Gastroesophageal sphincter (tissue), 4 donors: ENCODE measurements at places on chromosomes 5 and 9. TPM values are rescaled to one million over a fixed set of nuclear protein-coding genes. Genes with fewer than 3 reads are reported as not detected.

DNA sequence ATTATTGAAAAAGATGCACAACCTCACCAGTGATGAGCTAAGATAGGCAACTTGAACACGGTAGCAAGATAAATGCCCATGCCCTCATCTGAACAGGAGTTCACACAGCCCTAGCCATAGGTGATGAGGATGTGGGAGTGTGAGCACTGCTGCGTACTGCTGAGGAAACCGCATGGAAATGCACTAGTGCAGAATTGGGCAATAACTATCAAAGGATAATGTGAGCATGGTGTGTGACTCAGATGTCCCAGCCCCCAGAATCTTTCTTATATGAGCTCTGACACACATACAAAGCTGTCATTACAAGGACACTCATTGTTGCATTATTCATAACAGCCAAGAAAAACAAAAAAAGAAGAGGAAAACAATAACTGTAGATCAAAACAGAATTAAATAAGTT is 521.2 kb downstream of the IRX1 start:
- no peak for ATAC-seq

DNA sequence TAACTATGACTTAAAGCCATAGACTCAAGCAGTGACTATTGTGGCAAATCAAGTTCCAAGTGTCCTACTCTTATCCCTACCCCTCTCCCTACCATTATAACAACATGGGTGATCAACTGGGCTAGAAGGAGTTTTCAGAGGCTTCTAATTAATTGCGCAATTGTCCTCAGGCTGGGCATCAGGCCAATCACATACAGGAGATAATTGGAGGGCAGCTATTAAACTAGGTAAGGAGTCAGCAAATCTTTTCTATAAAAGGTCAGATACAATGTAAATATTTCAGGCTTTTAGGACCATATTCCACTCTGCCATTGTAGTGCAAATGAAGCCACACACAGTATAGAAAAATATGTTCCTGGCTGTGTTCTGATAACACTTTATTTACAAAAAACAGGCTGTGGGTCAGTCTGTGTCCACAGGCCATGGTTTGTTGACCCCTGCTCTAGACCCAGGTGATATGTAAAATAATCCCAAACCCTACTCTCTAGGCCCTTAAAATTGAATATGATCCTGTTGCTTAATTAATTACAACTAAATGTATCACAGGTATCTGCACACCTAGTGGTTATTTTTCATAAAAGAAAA is 141.4 kb upstream of the PIK3R1 start:
- ATAC-seq, result no peak

- no peak for ATAC-seq
Observed at GRCh38 chr5:112907166-112907631, 14.8 kb downstream of the REEP5 start.

- no peak for ATAC-seq
Observed at GRCh38 chr5:81359881-81360280, 34.1 kb downstream of the ACOT12 start.

- no peak for ATAC-seq
Observed at GRCh38 chr5:56647099-56647850, 168.1 kb upstream of the MAP3K1 start.

- peak; percentile 79 for ATAC-seq
Observed at GRCh38 chr9:4084435-4084818, 215.4 kb downstream of the GLIS3 start.

DNA sequence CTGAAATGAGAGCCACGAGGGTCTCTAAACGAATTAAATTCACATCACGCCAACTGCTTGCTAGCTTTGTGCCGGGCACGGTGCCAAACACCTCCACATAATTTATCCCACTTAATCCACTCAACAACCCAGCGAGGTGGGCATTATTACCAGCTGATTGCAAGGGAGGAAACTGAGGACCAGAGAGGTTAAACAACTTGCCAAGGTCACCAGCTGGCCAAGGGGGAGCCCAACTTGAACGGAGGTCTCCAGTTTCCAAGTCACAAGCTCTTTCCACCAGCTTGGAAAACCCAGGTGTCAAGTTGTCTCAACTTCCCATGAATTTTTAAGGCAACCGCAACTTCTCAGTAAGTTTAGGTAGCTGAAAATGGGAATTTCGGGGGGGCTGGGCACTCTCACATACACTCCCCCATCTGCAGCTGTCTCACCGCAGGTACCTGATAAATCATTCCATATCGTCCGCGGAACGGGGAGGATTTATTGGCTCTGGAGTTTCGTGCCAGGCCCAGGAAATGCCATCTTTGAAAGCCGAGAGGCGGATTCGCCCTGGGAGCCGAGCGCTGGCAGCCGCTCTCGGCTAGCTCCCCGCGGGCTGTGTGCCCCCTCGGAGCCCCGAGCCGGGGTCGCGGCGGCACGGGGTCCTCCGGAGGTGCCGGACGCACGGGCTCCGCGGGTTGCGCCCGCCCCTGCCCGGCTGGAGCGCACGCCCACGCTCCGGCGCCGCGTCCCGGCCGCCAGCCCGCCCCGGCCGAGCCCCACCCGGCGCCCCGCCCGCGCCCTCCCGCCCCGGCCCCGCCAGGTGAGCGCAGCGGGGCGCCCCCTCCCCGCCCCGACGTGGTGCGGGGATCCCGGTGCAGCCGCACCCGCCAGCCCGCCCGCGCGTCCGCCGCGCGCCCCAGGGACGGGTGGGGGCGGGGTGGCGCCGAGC is 617 bp downstream of the PTPN3 start:
- no peak for ATAC-seq

DNA sequence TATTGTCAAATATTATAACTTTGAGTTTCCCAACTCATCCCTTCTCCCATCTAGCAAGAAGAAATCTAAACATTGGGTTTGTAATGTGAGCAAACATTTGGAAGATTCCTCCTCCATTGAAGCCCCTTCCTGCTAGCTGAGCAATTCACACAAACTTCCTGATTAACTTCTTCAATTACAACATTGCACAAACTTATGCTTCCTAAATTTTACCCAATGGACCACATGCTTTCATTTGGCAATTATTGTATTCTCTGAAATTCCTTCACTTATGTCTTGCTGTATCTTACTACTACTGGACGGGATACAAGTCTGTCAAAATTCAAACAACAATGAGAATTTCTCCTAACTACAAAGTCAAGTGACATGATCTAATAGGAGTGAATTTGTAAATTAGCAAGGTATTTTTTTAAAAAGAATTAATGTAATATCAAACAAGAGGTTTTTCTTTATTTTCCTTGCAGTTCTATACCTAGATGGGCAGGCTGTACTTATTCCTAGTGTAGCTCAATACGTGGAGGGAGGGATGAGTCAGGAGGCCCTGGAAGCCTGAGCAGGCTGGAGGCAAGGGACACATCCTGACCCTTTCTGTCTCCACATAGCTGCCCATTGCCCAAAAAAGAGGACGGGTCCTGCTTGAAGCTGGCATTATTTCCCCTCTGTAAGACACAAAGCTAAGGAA is 11.8 kb upstream of the IFNW1 start:
- ATAC-seq, result no peak

GRCh38 chr9:124606027-124606426 is 98.8 kb upstream of the NR5A1 start:
- ATAC-seq, result no peak

DNA sequence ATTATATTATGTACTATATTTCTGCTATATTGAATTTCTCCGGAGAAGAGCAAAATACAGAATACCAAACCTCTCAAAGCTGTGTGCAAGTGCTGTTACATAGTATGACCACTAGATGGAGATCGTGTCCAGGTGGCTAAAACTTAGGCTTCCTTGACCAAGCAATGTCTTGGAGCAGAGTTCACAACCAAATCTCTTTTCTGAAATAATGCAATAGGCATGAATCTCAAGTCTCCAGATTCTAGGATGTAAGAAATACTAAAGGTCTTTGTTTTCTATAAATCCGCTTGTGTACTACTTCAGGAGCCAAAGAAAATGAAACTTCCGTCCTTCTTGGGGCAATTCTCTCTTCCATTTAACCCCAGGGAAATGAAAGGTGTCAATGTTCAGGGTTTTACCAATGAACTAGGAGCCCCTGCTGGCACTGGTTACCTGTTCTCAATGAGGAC is 181.5 kb upstream of the RAI14 start:
- ATAC-seq, result peak; percentile 76

DNA sequence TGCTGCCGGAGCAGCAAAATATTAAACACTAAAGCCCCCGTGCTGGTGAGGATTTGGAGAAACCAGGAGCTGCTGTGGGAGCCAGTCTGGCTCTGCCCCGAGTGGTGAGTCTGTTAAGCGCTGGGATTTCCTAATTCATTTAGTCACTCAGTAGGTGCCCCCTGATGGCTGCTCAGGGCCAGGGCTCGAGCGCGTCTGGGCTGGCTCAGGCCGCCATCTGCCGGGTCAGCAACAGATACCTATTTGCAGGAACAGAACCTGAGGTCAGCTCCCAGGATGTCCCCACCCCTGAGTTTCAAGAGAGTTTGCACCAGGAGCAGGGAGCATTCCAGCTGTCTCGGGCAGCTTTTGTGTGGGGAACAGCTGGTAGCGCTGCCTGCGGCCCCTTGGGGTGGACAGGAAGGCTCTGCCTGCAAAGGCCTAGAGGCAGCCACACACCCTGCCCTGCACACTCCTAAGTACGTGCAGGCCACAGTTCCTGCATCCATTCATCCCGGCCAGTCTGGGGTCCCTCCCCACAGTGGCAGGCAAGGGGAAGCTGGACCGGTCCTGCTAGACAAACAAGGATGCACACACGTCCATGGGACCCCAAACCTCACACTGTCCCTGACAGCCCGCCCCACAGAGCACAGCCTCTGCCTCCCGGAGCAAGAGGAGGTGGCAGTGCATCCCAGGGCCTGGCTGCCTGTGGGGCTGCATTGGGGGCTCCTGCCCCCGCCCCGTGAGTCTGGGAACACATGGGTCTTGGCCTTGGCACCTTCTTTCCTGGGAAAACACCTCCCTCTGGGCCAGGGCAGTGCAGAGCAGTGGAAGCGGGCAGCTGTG is 83.7 kb downstream of the ADAMTS2 start:
- no peak for ATAC-seq

GRCh38 chr5:137078171-137078665 is 420.9 kb downstream of the SPOCK1 start:
- no peak for ATAC-seq

GRCh38 chr5:126936775-126937418 is 93.5 kb downstream of the MARCHF3 start:
- ATAC-seq, result no peak

DNA sequence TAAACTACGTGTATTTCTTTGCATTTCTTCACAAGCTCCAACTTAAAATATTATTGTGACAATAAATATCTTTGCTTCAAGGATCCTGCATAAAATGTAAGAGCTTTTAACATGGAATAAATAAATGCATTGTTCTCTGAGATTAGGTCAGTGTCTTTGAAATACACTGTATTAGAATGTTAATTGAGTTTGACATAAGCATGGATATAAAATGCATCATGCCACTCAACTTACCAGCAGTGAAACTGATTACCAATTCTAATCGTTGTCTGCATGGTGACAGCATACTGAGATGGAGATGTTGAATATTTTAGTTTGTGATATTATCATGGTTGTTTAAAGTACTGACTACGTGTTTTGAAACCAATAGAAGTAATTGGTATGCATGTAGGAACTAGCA is 555.3 kb upstream of the ZNF608 start:
- no peak for ATAC-seq

DNA sequence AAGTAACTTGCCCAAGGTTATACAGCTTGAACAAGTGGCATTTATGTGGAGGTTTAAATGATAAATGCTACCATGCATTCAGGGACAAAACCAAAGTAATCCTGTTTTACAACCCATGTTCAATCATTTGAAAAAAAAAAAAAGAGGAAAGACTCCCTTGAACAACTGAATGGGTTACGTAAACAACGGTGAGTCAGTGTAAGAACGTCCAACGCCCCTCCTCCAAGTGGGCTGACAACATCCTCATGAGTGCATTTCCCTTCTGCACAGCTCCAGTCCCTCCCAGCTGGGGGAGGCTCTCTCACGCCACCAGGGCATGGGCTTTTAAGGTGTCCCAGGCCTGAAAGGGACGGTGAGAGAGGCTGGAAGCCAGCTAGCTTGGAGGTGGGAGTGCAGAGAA is 90.0 kb downstream of the PRRT1B start:
- ATAC-seq, result peak; percentile 99

DNA sequence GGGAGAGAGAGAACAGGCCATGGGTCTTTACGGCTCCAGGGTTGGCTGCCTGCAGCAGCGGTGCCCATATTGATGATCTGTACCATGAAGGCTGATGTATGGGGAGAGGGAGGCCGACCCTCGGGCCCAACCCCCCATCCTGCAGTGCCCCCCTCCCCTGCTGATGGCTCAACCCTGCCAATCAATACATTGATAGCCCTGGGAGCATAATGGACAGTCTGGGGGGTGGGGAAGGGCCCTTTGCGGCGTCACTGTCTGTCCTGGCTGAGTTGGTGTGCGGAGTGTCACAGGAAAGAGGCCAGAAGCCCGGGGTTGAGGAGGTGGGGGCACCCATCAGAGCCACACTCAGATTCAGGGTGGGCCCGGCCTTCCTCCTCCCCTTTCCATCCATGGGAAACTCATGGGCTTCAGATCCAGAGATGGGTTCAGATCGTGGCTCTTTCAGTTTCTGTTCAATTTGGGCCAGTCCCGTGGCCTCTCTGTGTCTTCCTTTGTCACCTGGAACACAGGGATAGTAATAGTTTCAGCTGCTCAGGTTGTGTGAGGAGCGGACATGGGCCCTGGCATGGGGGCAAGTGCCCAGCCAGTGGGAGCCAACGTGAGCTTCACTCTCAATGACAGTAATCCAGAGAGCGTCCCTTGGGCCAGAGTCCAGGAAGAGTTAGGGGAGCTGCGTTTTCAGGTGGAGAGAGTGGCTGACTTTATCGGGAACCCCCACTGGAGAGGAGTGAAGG is 9.5 kb downstream of the FGF18 start:
- ATAC-seq, result no peak

DNA sequence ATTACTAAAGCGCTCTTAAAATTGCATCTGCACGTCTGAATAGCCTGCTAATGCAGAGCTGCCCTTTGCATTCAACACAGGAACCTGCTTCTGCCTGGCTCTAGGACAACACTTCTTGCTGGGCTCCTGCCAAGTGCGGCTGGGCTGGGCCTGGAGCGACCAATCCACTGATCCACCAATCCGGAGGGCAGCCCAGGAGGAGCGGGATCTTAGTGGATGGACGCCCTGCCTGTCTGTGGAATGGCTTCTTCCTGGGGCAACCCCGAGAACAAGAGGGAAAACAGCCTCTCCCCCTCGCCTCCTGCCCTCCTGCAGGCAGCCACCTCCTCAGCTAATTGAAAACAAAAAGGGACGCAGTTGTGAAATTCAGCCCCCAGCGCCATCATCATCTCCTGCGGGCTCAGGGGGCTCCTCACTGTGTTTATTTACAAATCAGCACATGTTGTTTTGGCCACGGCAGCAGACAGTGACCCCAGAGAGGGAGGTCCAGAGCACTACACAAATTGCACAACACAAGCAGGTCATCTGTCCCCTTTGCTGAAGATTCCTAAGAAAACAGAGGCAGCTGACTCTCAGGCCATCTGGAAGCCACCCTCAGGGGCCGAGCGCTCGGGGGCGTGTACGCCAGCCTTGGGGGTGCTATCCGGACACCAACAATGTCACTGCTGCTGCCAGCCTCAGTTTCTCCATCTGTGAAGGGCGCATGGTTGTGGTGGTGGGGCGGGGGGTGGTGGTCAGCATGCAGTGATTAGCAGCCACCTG is 57.3 kb downstream of the GADD45G start:
- peak; percentile 98 for ATAC-seq

The TGFBI gene
- total RNA-seq, result 105 TPM

The GFRA3 gene
- total RNA-seq, result 6.4 TPM

The OR1Q1 gene
- not detected for total RNA-seq

The CDH6 gene
- total RNA-seq, result 5.5 TPM

The GZMA gene
- total RNA-seq, result not detected

The GARIN3 gene
- not detected for total RNA-seq

The ASPN gene
- total RNA-seq, result 18.4 TPM

The CCNI2 gene
- not detected for total RNA-seq
